ENCODE measurements at places on chromosomes 2 and 18.

DNA sequence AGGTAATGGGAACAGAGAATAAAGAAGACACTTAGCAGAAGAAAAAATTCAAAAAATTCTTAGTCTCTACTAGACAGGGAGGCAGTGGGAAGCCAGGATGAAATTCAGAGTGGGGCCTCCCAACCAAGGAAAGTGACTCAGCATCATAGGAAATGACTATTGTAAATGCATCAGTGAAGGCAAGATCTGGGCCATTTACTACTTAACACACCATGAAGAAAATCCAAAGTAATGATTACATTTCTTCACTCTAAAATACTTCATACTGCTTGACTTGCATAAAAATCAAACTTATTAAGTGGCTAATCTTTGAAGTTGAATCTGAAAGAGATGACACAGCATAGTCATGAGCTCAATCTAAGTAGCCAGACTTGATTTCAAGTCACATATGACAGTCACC, 405.8 kb upstream of the SLC39A10 start:
- no peak for DNase-seq

DNA sequence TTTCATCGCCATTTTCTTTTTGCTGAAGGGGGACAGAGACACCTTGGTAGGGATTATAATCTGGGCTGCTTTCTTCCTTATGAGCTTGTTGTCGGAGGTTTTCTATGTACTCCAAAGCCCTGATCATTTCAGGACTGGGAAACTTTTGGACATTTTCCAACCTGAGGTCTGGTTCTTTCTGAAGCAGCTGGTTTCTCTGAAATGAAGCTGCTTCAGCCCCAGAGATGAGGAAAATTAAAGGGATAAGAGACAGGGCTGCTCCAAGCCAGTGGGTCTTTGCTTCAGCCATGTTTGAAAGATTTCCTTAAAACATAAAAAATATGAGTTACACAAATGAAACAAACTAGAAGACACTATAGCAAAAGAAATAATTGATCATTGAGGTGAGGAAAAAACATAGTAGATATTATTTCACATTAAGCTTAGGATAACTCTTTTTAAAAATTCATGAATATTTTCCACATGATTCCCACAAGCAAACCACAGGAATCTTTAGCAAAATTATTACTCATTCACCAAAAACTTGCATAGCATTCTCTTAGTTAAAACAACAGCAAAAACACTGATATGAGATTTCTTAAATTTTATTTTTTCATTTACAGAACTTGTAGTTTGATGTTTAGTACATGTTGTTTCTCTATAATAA, 3.0 kb downstream of the SCG2 start:
- DNase-seq: no peak

GRCh38 chr2:99841749-99842148, 300.6 kb downstream of the AFF3 start:
- no peak for DNase-seq

GRCh38 chr2:241107031-241107783, 5.1 kb upstream of the MTERF4 start:
- DNase-seq: no peak

GRCh38 chr2:36834731-36835524, 131.4 kb downstream of the STRN start:
- no peak for DNase-seq

- DNase-seq: no peak
Measured at GRCh38 chr2:99140860-99141109, 722 bp upstream of the C2orf15 start.

DNA sequence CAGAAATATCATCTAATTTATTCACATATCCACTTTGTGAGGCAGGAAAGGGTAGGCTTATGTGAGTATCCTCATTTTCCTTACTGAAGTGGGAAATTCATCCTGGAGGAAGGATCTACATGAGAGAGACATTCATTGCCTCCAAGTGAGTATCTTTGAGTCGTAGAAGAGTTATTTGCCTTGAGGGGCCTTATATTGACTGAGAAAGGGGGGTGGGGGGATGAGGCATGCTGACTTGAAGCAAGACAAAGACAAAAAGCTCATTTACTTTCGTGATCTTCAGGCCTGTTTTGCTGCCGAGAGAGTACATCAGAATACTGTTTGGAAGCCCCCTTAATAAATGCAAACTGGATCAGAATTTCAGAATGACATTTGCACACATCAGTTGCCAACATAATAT, 17.6 kb upstream of the NEDD4L start:
- DNase-seq: no peak

- DNase-seq: no peak
Measured at GRCh38 chr2:158795195-158795924, at the start of gene DAPL1. DAPL1 (plus strand) TSS chr2:158795317; CDS start chr2:158795373, 56 bp downstream.

DNA sequence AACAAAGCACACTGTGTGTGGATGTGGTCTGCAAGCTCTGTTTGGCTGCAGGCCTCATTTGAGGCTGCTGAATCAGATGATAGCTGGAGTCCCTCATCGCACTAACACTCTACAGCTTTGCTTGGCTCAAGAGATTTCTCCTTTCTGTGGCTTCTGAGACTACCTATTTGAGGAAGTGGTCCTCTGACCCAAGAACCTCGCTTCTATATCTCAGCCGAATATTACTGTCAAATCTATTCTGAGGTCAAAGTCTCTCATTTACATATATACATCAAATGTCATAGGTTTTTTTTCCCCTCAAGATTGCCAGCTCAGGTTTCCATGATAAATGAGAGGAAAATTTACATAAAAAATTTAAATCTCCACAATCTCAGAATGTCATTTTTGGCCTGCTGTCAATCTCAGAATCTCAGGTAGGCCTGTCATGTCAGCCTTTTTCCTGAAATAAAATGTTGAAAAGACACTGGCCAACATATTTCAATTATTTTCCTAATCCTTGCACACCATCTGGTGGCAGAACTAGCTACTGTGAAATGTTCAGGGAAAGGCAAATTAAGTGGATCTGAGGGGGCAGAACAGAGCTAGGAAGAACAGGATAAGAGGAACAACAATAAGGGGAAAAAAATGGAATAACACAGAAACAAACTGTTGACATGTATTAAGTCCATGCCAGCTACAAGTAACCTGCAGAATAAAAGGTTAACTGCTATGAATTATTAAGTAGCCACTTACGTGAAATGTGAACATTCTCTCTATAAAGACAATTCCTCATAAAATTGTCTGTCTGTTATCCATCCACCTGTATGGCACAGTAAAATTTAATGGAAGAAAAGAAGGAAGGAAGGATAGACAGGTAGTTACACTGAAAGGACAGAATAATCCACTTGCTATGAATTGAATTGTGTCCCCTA, 39.3 kb downstream of the AP1S3 start:
- no peak for DNase-seq

DNA sequence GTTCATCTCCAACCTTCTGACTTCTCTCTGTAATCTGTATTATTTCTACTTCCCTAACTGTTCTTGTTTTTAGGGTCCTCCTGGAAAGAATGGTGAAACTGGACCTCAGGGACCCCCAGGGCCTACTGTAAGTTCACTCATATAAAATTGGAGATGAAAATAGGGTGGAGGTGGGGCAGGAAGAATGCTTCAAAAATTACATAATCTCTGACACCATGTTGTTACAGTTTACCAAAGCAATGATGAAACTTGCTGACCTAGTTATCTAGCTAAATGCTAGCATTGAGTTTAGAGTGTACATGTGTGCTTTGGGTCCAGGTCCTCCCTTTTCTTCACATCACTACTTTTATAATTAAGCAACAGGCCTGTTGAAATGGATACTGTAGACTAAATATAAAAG, 23.1 kb downstream of the COL3A1 start:
- DNase-seq: no peak

DNA sequence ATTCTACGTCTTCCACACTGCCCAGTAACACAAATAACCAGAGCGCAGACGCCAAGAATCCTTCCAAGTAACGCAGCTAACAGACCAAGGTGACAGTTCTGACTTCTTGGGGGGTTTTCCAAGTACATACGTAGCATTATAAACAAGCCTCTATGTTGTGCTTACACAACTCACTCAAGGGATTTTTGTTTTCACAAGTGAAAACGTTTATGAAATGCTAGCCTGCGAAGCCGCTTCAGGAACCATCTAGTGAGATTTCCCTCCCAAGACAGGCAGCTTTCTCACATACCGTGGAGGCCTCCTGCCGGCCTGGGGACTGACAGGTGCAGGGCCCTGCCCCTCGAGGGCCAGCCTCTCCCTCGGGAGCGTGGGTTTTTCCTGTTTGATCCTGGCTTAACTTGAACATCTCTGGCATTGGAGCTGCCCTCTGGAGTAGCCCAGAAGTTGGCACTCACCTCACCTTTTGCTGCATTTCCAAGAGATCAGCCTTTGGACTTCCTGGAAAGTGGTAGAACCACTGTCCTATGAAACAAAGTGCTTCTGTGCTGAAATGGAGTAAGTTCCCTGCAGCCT, 151.1 kb downstream of the MBP start:
- DNase-seq: no peak

GRCh38 chr18:37397814-37398213, 167.8 kb downstream of the CELF4 start:
- DNase-seq: no peak

DNA sequence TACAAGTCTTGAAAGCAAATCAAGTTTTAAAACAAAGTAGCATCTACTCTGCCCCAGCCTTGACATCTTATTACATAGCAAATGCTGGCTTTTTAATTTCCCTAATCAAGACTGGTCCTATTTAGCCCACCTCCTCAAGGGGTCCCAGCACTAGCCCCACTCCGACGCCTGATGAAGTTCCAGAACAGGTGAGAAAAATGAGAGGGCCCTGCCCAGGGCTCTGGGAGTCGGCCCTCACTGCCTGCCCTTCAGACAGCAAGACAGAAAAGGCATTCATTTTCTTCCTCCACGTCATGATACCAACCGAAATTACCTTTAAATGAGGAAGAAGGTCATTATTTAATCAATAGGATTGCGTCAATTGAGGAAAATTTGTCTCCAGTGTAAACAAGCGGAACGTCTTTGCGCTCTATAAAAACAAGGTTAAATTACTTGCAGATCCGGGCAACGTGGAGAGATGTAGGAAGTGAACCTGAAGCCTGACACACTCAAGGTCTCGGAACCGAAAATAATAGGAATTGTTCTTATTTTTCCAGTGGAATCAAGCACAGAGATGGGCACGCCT, 170.6 kb upstream of the PKDCC start:
- DNase-seq: no peak

GRCh38 chr2:164960159-164960558, 4.8 kb upstream of the SLC38A11 start:
- no peak for DNase-seq

GRCh38 chr2:82539280-82539621, 1919.8 kb downstream of the SUCLG1 start:
- no peak for DNase-seq

GRCh38 chr2:39659765-39660611, 5.7 kb upstream of the TMEM178A start:
- DNase-seq: no peak

- no peak for DNase-seq
Measured at GRCh38 chr2:72143441-72144273, 4.0 kb downstream of the CYP26B1 start.

GRCh38 chr18:79944126-79944731, 7.2 kb downstream of the SLC66A2 start:
- DNase-seq: no peak

DNA sequence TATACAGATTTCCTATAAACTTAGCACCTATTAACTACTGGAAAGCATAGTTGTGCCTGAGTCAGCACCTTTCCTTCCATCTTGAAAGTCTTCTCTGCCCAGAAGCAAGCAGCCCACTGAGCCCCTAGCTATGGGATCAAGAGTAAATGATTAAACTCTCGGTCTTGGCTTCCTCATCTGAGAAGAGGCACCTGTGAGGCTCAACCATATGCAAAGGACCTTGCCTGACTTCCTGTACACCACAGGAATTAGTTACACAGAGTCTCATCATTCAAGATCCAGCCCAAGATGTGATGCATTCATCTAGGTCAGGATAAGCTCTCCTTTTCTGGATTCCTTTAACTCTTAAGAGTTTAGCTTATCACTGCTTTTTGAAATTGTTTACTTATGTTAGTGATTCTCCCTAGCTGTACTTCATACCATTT, 96.0 kb downstream of the CDH2 start:
- DNase-seq: no peak

DNA sequence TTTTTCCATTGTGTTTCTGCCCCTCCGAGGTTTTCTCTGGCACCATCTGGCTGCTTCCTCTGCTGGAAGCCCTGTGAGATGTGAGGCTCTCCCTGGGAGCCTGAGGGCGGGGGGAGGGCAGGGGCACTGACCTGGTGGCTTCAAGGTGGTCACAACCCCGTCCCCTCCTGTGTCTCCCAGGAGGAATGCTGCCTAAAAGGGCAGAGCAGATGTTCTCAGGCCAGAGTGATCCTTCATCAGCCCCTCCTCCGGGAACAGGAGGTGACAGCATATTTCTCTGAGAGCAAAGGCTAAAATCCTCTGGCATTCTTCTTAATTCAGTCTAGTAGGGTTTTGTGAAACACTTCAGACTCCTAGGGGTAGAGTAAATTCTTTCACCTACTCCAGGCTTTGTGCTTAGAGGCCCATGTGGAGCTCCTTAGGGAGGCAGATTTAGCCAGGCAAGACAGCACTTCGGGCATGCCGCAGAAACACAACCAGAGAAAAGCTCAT, 18.3 kb upstream of the GREB1 start:
- no peak for DNase-seq

GRCh38 chr2:26314243-26314642, 31.7 kb upstream of the SELENOI start:
- no peak for DNase-seq

- no peak for DNase-seq
Measured at GRCh38 chr2:112916145-112916571, 5.2 kb downstream of the IL37 start.

- no peak for DNase-seq
Measured at GRCh38 chr18:55096263-55096951, 137.1 kb upstream of the CCDC68 start.

DNA sequence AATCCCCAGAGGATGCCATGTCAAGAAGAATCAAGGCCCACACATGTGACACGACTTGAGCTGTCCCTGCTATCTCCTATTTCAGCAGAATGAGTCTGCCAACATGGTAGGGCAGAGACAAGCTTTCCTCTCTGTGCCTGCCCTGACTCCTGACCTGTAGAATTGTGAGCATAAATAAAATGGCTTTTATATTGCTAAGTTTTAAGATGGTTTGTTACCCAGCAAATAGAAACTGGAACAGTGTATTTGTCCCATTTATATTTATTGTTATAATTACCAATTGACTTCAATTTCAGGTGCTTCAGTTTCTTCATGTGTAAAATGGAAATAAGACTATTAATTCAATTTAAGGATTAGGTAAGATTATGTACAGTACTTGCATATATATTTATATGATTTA, 90.5 kb downstream of the ASB1 start:
- DNase-seq: no peak

Measured in activated CD8-positive, alpha-beta memory T cell treated with anti-CD3 and anti-CD28 coated beads for 4 hours (primary cell).